ENCODE measurements at places on chromosomes 7 and 10. TPM values are rescaled to one million over a fixed set of nuclear protein-coding genes. Genes with fewer than 3 reads are reported as not detected.

Gene CALN1
- total RNA-seq, result 0.24 TPM

- no peak for ATAC-seq
These were observed 4.9 kb upstream of the KAT6B start for GRCh38 chr10:74821501-74821900.

GRCh38 chr7:55112056-55112455 lies 93.2 kb downstream of the EGFR start:
- no peak for ATAC-seq

Gene ZNF503
- total RNA-seq, result 18.8 TPM

Gene CTAGE8
- total RNA-seq, result 1.8 TPM

GRCh38 chr7:130145424-130146100 lies 59.6 kb downstream of the TMEM209 start:
- no peak for ATAC-seq
